ENCODE measurements at places on chromosomes 3 and 15.

DNA sequence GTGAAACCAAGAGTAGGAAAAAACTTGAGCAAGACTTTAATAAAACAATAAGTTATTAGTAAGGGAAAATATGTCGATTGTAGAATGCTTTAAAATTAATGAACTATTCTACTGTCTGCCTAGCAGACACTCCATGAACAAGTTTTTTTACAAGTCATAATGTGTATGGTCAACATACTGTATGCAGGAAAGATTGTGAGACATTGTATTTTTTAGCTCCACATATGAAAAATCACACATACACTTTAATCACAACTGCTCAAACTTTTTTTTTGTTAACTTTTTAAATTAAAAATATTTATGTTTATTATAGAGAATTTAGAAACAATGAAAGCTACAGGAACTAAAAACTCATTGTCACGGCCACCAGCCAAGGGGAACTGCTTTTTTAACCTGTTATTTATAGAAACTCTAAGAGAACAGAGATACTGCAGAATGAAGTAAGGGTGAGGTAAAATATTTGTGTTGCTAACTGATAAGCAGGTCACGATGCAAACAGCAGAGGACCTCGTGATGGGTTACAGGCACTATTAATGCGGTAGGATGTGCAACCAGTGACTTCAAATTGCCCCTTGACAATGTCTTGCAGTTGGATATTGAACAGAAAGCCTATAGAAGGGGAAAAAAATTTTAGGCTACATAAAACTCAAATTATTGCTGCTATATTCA, 53.0 kb downstream of the THSD4 start:
- no peak for DNase-seq

DNA sequence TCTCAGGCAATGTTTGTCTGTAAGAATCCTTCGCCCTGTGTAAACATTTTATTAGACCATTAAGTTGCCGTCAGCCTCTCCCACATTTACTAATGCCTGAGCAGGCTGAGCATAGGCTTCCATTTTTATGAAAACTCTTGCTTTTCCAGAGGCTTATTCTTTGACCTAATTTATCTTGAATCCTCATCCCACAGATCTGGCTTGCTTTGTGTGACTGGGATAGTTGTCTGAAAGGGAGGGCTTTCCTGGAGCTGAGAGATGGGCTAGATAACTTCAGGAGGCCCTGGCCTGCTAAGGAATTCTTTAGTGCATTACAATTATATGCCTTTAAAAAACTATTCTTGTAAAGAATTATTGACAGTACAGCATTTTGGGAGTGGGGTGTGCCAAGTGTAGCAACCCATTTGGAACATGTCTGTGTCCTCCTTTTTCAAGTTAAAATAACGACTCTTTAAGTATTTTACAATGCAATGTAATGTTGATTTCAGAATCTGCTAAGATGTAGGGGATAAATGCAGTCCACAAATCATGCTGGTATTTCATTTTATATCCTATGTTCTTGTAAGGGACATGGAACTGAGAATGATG, 52.4 kb downstream of the EEFSEC start:
- DNase-seq, result no peak

DNA sequence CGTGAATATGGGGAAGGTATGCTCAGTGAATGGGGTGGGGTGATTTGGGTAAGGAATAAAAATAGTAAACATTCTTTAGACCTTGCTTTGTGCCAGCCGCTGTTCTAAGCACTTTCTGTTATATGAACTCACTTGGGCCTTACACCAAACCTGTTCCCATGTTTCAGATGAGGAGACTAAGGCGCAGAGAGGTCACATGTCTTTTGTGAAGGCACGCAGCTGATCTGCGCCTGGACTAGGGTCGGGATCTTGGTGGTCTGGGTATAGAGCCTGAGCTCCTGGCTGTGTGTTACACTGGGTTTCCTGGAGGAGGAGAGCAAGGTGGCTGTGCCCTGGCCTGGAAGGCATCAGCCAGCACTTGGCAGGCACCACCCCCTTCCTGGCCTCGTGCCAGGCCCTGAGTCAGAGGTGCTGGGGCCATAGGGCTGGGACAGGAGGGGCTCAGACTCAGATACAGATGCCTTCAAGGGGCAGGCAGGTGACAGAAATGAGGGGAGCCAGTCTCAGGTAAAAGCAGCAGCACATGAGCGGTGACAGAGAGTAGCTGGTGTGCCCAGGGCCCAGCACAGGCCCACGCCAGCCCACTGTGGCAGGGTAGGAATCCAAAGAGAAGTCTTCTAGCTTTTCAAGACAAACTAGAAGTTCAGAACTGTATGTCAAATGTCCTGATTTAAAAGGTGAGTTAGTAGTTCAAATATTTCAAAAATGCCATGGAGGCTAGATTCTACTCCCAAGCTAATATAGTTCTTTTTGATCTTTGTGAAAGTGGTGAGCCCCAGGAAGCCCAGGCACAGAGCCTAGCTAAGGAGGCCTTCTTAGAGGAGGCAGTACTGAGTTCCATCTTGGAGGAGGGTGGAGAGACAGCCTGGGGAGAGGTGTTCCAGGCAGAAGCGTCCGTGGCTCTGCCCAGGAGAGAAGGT, 83.1 kb downstream of the DNAJB8 start:
- DNase-seq, result peak; percentile 51

DNA sequence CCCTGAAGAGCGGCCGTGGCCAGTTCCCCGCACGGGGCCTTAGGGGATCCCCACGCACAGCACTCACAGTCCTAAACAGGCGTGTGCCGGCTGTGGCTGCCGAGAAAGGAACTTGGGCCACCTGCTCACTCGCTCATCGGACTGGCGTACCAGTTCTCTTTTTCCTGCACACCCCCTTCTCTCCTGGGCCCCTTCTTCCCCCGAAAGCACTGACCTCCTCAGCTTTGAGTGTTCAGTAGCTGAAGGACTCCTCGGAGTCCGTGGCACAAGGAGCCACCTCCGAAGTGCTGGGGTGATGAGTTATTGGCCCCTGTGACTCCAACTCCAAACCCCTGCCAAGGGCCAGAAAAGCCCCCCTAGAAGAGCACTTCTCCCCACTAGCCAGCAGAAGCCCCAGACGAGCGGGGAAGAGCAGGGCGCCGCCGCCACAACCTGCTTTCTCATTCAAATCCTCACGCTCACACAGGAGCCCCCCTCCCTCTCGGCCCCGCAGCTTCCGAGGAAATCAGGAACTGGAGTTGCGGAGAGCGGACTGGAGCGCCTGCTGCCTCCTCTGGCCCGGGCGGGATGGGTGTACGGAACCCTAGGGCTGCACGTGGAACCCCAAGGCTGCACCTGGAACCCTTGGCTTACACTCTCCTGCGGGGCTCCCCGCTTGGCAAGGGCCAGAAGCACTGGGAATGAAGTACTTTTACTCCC, at the start of gene PLCH1:
Gene PLCH1, minus strand, starts transcription at position 446 of the 699 bp plus-strand sequence. CDS start 40,847 bp downstream, outside the sequence.
- peak; percentile 14 for DNase-seq

DNA sequence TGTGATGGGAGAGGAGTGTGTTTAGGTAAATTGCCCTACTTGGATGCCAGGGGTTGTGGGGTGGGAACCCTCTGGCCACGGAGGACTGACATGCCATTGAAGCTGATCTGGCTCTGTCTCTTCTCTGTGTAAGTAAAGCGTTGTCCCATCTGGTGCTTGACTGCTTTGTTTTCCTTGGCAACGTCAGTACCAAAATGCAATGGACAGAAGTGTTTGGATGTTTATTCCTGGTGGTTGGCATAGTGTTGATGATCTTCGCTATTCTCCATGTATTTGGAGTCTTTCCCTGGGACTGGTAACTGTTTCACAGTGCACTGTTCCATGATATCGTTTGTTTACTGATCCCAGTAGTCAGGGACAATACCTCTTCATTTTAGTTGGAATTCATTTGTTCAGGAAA, 130.5 kb upstream of the MCTP2 start:
- DNase-seq, result no peak

DNA sequence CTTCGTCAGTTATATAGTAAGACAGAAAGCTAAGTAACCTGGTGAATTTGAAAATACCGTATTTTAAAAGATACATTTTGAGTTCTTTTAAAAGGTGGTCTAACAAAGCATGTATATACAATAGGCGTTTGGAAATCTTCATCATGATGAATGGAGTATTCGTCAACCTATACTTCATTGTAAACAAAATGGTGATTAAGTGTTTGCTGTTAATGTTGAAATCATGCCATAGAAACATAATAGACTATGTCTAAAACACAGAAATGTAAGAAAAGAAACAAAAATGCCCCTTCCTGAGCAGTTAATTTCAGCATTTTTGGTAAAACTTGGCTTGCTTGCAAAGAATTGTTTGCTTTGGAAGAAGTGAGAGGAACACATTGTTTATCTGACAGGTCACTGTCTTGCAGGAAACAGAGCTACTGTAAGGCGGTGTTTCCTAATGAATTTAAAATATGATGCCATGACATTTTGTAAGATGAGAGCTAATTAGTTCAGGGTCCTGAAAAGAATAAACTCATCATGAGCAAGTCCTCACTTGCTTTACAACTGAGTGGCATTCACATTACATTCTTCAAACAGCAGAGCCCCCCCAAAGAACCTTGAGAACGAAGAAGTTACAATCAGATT, 126.7 kb downstream of the SERPINI1 start:
- DNase-seq, result no peak

- no peak for DNase-seq
These were observed 802 bp upstream of the NECTIN3 start for GRCh38 chr3:111070772-111071256.

GRCh38 chr3:167729591-167729990, 5.1 kb downstream of the PDCD10 start:
- DNase-seq, result no peak

- no peak for DNase-seq
These were observed 308.8 kb upstream of the NR2E3 start for GRCh38 chr15:71501344-71502076.

DNA sequence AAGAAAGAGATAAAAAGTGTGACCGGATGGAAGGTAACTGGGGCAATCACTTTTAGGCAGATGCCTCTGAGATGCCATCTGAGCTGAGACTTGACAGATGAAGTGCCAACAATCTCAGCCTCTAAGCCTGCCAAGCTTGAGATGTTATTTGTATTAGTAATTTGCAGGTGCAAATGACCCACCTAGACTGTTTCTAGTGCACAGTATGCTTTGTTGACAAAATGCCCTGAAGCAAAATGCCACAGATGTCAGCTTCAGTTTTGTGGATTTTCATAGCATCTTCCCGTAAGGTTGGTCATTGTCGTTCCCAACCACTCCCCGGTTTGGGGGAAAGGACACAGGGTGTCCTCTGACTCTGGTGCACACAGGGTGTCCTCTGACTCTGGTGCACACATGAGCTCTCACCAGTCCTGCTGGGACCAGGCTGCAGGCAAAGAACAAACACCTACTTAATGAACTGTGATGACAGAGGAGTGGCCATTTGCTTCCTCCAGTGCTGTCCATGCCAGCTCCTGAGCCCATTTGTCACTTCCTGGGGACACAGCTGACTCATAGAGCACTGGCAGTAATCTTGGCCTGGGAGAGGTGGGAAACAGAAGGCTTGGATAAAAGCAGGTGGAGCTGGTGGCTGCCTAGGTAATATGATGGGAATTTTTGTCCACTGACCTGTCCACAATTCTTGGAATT, 16.7 kb upstream of the PPP1R2 start:
- DNase-seq, result no peak

- no peak for DNase-seq
These were observed 381.4 kb upstream of the TGFBR2 start for GRCh38 chr3:30225021-30225420.

DNA sequence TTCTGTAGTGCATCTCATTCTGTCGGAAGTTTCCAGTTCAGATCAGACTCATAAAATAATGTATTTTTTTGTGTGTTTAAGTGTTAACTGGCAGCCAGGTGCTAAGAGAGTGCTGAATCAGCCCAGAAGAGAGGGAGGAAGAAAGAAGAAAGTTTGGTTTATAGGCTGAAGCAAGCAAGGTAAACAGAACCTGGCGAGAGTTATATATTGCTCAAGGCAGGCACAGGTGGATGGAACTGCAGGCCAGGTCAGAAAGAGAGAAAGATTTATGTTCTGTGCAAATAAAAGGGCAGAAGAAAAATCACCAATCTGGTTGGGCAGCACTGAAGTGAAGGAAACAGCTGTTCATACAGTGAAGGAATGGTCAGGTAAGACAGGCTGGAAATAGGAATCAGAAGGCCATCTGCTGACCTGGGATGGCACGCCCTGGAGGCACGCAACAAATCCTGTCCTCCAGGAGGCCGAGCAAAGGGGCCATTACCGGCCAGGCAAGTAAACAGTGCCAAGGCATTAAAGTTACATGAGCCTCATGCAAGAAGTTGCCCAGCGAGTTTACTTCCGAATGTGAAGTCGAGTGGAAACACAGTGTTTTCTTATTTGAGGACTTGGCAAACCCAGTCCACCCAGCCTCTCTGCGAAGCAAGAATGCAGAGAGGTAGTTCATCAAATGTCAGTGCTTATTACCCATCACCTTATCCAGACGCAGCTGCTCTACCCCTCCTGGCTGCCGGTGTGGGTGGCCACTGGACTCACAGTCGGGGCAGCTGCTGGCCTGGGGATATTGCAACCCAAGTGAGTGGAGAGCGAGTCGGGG, 309.8 kb downstream of the VPS13C start:
- DNase-seq, result no peak

- DNase-seq, result no peak
These were observed 20.1 kb downstream of the SLC6A20 start for GRCh38 chr3:45776301-45776595.

- DNase-seq, result no peak
These were observed 287.0 kb downstream of the TLE3 start for GRCh38 chr15:69810431-69811354.

GRCh38 chr3:64494526-64494925, 193.3 kb downstream of the ADAMTS9 start:
- no peak for DNase-seq

DNA sequence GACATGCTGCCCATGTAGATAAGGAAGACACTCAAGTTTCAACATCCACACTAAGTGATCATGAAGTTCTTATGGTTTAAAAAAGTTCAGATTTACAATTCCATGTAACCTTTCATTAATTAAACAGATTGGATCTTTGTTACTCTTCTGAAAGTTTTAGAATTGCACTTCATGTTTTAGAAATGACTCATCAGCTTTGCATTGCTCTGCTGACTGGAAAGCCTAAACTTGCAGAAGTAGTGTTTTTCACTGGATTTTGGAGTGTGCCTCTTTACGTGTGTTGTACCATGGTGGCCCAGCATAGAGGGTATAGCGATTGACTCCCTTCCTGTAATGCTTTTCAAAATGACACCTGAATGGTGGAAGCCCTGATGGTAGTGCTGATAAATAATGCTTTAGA, 157.9 kb downstream of the BBX start:
- DNase-seq, result no peak

- no peak for DNase-seq
These were observed 11.2 kb upstream of the KPNA4 start for GRCh38 chr3:160576621-160577020.

DNA sequence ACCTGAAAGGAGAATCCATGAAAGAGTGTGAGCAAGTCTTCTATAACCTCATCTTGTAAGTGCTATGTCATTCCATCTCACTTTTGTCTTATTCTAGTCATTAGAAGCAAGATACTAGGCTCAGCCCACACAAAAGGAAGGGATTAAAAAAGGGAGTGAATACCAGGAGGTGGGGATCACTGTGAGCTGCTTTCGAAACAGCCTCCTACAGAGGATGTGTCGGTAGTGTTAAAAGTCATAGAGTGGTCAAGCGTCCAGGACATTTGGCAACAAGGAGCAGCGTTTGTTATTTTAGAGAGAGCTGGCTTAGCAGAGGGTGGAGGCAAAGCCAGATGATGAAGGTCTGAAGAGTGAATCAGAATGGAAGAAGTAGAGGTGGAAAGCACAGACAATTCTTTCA, 11.7 kb upstream of the ZNF148 start:
- no peak for DNase-seq
